Islet precursor cell (in vitro differentiated cells): ENCODE measurements at places on chromosomes 11 and 22.

- DNase-seq = no peak
Observed at GRCh38 chr11:130850185-130850944, 65.9 kb downstream of the SNX19 start.

- no peak for DNase-seq
Observed at GRCh38 chr22:46609175-46609690, 11.0 kb upstream of the GRAMD4 start.

GRCh38 chr11:108751444-108751843, 86.6 kb downstream of the DDX10 start:
- no peak for DNase-seq

- no peak for DNase-seq
Observed at GRCh38 chr22:39656495-39657490, 86.2 kb downstream of the CACNA1I start.
